DMS79 treated with DMSO at 0.1 percent for 48 hours (cell line): ENCODE measurements at places on chromosomes 3 and 15.
A peak's percentile ranks its signal among the peaks of the same experiment; 100 is the strongest.

DNA sequence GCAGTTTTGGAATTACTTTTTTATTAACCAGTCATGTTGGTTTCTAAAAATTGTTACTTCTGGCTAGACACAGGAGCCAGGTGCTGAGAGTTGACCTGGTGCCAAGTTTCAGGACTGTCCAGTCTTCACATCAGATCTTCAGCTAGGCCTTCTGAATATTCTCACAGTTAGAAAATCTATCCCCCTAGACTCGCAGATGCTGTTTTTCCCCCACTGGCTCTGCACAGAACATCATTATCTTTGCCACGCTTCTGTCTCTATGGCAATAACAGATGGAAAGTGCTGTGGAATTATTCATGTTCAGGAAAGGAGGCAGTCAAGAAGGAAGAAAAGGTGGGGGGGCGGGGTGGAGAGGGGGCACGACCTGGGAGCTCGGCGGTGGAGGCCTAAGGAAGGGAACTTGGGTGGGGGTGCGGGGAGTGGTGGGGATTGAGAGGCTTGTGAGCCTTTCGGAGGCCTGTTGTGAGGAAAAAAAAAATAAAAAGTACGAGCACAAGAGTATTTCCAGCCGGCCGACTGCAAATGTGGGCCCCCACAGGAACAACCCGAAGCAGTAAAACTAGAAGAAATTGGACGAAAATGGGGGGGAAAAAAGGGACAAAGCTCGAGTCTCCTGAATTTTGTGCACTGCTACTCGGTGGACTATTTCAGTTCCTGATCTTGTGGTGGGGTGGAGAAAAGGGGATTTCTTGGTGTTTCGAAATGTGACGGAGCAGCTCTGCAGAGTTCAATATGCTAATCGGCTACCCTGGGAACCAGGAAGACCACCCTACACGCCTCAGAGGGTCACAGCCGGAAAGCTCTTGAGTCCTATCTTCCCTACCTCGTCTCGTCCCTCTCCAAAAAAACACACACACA lies 1.5 kb upstream of the SKIL start:
- DNase-seq: peak; percentile 58

GRCh38 chr15:77497110-77497737 lies 76.5 kb downstream of the HMG20A start:
- peak; percentile 72 for DNase-seq

DNA sequence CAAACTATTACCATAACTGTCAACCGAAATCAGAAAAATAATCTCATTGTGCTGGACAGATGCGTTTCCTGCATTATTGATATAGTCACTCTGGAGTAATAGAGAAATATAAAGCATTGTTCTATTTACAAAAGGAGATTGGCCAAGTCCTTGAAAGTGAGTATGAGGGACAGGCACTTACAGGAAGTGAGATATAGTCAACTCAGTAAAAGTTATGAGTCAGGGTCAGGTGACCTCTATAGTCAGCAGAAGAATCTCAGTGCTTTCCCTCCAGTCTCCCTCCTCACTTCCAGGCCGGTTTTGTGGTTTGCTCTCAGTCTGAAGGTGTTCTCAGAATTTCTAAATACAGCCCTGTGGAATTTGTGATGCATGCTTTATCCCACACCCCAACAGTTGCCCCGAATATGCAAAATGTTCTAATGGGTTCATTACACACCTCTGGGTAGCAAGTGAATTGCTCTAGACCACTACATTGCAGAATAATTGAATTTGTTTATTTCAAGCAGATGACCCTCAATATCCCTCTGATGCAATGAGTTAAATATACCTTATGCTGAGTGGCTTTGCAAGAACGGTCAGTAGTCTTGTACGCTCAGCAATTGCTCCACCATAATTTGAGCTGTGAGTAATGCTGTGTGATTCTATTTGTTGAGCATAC lies 787.7 kb downstream of the MCTP2 start:
- DNase-seq: no peak

- no peak for DNase-seq
Measured at GRCh38 chr3:140770977-140771667, 93.3 kb downstream of the TRIM42 start.

- no peak for DNase-seq
Measured at GRCh38 chr3:48077815-48078214, 61.6 kb upstream of the MAP4 start.

- no peak for DNase-seq
Measured at GRCh38 chr3:155912579-155913190, 42.2 kb downstream of the GMPS start.
